ENCODE measurements at places on chromosomes 2 and 18.

GRCh38 chr18:2970772-2971659 lies 41.9 kb downstream of the LPIN2 start:
- no peak for DNase-seq

DNA sequence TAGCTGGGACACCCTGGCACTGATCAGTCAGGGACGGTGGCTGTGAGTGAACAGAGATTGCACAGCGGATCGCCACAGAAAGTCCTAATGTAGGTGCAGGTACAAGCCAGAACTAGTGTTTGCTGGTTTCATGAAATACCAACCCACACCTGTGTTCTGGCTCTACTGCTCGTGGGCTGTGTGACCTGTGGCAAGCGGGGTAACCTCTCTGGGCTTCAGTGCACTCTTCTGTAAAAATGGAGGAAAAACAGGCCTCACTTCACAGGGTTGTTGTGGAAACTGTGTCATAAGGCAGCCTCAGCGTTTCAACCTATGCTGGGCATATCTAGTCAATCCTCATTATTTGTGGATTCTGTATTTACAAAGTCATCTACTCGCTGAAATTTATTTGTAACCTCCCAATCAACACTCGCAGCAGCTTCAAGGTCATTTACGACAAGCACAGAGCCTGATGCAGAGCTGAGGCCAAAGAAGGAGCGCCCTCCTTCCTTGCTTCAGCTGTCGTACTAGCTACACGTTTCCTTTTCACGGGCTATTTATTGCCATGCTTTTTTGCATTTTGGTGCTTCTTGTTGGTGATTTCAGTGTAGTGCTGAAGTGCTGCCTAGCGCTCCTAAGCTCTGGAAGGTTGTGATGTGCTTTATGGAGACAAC lies 30.0 kb downstream of the GPR45 start:
- no peak for DNase-seq

DNA sequence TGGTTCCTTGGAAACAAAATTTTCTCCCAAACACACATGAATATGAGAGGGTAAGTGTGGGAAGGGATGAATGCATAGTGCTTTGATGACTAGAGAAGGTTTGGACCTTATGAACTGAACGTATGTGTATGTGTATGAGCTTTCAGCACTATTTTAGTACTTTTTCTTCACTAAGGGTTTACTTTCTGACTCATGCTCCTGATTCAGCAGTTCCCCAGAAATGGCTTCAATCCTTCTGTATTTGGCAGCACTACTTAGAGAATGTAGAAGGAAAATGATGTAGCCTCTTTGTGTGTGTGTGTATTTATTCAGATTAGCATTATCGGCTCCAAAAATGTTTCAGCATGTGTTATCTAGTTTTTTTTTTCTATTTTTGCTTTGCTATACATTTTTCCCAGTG lies 22.2 kb downstream of the KCNJ3 start:
- no peak for DNase-seq

DNA sequence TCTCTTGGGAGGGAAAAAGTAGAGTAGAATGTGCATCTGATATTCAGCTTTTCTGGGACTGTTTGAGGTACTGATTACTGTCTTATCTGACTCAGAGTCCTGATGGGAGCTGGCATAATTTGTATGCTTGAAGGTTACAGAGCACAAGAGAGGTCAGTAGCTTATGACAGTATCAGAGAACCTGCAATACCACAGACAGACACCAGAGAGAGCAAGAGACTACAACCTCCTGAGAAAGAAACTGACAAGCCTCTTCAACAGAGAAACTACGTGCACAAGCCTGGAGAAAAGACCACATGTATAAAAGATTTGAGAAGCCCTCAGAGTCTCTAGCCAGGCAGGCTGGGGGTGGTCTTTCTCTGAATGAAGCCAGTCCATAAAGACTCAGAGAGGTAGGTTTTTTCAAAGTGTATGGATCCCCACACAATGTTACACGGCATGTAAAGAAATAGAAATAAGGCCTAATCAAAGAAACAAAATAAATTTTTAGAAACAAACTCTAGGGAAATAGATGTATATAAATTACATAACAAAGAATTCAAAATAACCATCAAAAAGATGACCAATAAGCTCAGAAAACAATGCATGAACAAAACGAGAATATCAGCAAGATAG lies 568.3 kb downstream of the LRRTM4 start:
- no peak for DNase-seq

- DNase-seq, result no peak
These were observed 121.3 kb downstream of the GREB1L start for GRCh38 chr18:21363348-21363747.

DNA sequence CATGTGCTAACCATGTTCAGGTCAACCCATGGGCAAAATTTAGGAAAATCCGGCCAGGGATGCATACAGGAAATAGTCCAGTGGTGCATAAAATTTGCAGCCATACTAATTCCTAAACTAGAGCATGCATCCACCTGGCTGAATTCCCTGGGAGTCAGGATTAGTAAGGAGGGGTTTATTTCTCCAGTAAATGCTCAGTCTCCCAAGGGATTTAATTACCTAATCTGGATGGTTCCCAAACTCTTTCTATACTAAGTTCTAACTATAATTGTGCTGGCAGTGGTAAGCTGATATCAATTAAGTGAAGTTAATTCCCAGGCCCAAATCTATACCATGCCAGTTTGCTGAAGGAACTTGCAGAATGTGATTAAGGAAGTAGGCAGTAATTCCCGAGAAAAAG lies 26.2 kb upstream of the EVA1A start:
- no peak for DNase-seq

GRCh38 chr2:179952658-179953057 lies 54.4 kb downstream of the CWC22 start:
- DNase-seq, result no peak

GRCh38 chr2:200258081-200258480 lies 48.4 kb upstream of the SPATS2L start:
- no peak for DNase-seq

- DNase-seq, result no peak
These were observed 130.9 kb downstream of the STK39 start for GRCh38 chr2:168116448-168116847.

DNA sequence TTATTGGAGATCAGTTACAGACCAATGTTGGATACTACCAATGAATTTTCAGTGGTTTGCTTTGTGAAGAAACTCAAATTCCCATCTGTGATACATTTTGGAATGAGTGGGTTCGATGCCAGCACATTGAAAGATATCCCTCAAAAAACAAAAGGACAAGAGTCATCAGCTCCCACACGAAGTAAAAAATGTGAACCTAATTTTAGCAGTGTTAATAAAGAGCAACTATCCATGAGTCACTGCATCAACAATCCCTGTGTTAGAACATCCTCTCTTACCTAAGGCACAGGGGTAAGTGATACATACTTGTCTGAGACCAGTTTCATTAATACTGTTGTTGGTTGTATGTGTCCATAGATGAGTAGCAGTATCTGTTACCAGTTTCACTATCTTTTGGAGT lies 551.8 kb upstream of the SOX11 start:
- DNase-seq, result no peak

- DNase-seq, result no peak
These were observed 126.8 kb downstream of the MARCHF4 start for GRCh38 chr2:216245391-216245975.

Data from omental fat pad (tissue), 4 donors.